ENCODE measurements at places on chromosomes 5 and 9. TPM values are rescaled to one million over a fixed set of nuclear protein-coding genes. Genes with fewer than 3 reads are reported as not detected.

DNA sequence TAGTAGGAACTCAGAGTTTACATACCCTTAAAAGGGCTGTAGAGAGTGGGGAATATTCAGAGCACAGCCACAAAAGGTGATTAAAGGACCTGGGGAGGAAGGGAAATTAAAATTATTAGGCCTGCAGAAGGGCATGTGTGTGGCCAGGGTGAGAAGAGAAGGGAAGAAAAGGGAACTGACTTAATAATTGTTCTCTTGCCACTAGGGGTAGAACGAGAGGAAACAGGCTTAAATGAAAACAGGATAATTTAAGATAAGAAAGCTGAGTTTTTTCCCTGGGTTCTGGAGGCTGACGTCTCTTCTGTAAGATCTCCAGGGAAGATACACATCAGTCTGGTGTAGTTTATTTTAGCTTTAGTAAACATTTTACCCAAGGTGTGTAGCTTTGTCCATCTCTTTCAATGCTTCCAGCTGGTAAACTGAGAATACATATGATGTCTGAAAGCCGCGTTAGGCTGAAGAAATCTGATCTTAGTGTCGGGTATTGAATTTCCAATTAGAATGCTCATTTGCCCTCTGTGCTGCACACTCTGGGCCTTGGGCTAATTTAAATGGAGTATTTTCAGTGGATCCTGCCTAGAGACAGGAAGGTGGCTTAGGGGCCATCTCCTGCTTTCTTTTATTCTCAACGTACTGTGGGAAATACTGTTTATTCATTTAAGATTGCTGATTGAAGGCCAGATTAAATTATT, 416.8 kb downstream of the TMEM38B start:
- DNase-seq: no peak

DNA sequence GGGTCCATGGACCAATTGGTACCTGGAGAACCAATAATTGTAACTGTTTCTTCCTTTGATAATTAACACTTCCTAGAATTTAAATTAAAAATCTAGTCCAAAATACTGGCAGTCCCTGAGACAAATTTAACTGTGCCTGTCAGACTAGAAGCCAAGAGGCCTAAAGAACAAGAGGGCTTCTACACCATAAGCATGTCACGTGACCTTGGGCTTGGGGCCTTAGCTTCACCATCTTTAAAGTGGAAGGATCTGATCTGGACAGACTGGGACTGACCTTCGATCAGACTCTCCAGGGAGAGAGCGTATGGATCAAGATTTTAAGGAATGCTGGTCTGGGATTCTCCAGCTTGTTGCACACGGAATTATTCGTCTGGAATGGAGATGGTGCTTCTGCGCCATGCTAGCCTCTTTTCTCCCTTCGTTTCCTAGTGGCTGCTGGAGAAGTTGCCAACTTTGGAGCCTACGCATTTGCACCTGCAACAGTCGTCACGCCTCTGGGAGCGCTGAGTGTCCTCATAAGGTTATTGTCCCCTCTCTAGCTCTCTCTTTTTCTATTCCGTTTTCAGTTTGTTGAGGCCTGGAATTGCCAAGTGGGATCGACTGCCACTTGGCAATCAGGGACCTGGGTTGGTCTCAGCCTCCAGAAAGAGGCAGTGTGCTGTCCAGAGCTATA, 8.4 kb downstream of the NIPAL4 start:
- no peak for DNase-seq

DNA sequence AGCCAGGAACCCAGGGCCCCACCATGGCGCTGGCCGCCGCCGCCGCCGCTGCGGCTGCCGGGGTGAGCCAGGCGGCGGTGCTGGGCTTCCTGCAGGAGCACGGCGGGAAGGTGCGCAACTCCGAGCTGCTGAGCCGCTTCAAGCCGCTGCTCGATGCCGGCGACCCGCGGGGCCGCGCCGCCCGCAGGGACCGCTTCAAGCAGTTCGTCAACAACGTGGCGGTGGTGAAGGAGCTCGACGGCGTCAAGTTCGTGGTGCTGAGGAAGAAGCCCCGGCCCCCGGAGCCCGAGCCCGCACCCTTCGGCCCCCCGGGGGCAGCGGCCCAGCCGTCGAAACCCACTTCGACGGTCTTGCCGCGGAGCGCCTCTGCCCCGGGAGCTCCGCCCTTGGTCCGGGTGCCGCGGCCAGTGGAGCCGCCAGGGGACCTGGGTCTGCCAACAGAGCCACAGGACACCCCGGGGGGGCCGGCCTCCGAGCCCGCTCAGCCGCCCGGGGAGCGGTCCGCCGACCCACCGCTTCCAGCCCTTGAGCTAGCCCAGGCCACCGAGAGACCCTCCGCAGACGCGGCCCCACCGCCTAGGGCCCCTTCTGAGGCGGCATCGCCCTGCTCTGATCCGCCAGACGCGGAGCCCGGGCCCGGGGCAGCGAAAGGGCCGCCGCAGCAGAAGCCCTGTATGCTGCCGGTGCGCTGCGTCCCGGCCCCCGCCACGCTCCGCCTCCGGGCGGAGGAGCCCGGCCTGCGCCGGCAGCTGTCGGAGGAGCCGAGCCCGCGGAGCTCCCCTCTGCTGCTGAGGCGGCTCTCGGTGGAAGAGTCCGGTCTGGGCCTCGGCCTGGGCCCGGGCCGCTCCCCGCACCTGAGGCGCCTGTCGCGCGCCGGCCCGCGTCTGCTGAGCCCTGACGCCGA, 749 bp downstream of the SOWAHA start:
- DNase-seq: peak; percentile 58

DNA sequence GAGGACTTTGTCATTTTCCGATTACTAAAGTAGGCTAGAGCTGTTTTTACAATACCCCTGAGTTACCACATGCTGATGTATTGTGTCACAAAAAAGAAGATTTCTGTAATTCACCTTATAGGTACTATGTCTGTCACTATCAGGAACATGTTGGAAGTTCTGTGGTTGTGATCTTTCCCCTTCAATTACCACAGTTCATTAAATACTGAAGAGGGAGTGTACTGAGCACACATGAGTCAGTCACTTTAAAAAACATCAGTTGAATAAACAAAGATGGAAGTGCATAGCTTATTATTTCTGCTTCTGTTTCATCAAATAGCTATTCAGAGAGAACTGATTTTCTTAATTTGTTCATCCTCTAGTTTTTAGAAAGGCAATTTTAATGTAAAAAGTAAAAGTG, 31.7 kb downstream of the AP3S1 start:
- DNase-seq: no peak

DNA sequence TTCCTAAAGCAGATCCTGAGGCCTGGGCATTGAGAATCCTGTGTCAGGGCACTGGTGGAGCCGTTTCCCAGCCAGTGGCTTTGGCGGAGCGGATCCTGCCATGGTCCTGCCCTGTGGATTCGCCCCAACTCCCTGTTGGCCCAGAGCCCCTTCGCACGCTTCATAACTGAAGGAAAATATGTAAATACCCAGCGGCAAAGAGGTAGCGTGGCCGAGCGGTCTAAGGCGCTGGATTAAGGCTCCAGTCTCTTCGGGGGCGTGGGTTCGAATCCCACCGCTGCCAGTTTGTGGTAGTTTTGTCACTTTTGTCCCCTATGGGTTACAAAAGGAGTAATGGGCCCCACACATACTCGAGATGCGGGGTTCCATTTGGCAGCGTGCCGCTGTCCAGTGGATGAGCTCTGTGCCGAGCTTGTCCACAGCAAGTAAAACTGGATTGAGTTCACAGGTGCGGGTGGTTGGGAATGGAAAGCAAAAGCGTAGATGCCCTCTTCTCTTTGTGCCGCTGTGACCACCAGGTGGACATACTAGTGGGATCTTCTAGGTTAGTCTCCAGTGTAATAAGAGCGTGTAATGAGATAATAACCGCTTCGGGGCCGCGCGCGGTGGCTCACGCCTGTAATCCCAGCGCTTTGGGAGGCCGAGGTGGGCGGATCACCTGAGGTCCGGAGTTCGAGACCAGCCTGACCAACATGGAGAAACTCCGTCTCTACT, 17.3 kb downstream of the TRIM7 start:
- peak; percentile 87 for DNase-seq

DNA sequence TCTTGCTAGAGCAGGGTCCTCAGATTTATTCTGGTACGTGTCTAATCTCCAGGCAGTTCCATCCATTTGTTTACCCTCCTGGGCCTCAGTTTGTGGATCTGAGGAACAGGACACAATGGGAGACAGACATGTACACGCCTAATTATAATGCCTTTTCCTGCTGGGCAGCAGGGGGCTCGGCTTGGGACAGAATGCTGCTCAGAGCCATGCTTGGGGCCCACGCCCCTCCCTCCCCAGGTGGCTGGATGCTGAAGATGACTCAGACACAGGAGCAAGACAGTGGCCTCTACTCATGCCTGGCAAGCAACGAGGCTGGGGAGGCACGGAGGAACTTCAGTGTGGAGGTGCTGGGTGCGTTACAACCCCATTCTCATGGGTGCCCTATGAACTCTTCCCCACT, 72.7 kb upstream of the ASS1 start:
- no peak for DNase-seq

Gene SLC25A2
- 0.27 TPM for total RNA-seq

Gene PFN3
- not detected for total RNA-seq
